ENCODE measurements at places on chromosomes 6 and 20. TPM values are rescaled to one million over a fixed set of nuclear protein-coding genes. Genes with fewer than 3 reads are reported as not detected.

DNA sequence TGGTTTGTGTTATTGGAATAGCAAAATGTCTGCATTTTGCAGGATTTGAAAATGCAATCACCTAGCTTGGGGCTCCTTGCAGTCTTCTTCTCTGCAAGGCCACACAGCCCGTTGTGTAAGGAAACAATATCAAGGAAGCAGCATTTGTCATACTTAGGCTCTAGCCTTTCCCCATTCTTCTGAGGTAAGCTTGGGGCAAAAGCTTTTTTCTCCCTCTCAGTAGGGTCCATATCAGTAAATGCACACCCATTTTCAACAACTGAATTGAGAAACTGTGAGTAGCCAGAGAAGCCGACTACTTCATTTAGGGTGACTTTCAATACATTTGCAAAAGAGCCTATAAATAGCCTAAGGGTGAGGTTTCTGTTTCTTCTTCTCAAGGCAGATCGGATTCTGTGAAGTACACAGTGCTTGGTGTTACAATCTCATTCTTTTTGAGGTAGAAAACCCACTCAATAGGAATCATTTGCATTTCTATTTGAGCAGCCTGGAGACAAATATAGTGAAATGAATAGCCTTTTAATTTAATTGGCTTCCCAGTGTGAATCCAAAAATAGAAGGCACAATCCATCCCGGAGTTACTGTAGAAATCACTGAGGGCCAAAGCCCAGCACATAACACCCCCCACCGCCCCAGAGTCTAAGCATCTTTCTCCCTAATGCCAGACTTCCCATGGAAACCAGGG, 61.8 kb downstream of the BTBD3 start:
- DNase-seq = no peak

GRCh38 chr6:27303613-27304272, 8.3 kb downstream of the POM121L2 start:
- no peak for DNase-seq

DNA sequence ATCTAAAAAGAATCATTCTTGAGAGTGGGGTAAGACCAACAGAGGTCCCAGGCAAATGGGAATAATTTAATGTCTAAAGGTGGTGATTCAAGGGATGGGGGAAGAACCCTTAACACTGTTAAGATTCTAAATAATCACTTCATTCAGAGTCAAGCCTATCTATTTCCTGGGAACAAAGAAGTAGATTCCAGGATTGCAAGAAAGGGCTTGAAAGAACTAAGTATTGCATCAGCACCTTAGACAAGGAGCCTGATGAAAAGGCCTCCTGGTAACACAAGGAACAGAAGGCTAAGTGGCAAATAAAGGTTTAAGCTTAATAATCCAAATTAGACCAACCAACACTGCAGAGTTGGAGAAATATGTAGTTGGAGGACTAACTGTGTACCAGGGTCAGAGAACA, 620.7 kb upstream of the BTBD3 start:
- DNase-seq = peak; percentile 13

DNA sequence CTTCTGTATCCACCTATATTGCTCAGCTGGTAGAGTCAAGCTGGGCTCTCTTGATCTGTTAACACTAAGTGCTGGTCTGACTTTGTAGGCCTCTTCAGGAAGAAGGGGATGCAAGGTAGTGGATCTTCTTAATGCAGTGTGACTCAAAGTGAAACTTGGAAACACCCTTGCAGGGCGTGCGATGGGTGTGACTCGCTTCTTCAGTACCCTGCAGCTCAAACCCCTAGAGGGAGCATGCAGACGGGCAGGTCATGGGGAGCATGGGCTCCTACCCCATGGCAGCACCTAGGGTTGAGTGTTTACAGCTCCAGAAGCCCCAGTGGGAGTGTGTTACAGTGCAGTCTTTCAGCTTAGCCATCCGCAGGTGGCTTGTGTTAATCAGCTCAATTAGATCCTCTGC, 757 bp upstream of the SAMD3 start:
- no peak for DNase-seq

DNA sequence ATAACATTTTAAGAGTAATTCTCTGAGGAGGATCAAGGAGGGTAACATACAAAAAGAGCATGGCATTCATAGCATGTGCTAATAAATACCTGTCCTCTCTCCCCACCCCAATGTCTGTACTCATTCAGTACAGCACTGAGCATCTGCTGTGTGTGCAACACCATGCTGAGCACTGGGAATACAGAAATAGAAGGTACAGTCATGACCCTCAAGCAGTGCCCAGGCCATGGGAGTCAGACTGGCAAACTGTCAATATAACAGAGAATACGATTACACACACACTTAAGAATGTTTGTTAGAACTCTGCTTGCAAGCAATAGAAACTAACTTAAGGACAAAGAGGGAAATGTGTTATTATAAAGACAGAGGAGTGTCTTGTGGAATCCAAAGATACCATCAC, 24.7 kb upstream of the ZFAND3 start:
- peak; percentile 64 for DNase-seq

DNA sequence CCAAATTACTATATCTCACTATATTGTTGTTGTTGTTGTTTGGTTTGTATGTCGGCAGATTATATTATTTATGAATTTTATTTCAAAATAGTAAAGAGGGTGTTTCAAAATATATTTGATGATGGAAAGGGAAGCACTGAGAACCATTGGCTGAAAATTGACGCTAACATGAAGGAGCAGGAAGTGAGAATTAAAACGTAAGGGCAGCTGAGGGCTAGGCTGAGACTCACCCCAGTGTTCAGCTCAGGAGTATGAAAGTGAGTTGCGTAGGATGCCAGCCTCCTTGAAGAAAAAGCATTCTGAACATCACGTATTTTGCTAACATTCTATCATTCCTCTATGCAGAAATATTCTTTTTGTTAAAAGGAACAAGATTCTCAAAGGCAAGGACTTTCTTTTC, 10.7 kb upstream of the IPCEF1 start:
- no peak for DNase-seq

Gene YTHDF1
- 13.9 TPM for total RNA-seq

Gene SLC22A2
- not detected for total RNA-seq

Gene ZSCAN9
- 17.7 TPM for total RNA-seq
